Activated CD4-positive, alpha-beta T cell treated with anti-CD3 and anti-CD28 coated beads, Interleukin-10, Interleukin-2, amounts not matched to agents 100 ng/mL and 50 ng/mL, durations not matched to agents 16 hours and 8 hours (primary cell): ENCODE measurements at places on chromosomes 7 and 10.
A peak's percentile ranks its signal among the peaks of the same experiment; 100 is the strongest.

GRCh38 chr7:98213888-98214810, 2.9 kb downstream of the BHLHA15 start:
- DNase-seq, result no peak

DNA sequence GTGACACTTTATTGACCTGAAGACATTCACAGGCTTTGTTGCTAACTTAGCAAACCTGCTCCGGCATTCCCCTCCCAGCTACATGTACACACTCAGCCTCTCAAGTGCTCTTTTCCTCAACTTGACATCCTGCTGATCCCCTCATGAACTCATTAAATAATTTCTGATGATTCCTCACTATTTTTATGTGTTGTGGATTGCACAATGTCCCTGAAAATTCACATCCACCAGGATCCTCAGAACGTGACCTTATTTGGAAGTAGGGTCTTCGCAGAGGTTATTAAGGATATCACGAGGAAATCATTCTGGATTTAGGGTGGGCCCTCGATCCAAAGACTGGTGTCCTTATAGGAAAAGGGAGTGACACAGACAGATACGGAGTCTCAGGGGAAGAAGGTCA, 27.3 kb downstream of the FIGNL1 start:
- no peak for DNase-seq

DNA sequence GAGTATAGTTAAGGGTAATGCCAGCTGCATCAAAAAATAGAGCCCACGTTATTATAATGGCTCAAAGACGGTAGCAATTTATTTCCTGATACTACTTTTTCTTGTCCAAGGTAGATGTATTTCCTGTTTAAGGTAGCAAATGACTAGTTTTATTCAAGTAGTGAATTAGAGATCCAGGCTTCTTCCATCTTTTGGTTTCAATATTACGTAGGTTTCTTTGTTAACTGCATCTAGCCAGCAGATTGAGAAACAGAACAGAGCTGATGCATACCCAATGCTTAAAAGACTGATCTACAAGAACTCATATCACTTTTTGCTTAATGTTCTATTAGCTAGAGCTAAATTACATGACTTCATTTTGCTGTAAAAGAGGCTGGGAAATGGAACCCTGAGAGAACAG, 992.1 kb downstream of the NRG3 start:
- DNase-seq, result no peak

DNA sequence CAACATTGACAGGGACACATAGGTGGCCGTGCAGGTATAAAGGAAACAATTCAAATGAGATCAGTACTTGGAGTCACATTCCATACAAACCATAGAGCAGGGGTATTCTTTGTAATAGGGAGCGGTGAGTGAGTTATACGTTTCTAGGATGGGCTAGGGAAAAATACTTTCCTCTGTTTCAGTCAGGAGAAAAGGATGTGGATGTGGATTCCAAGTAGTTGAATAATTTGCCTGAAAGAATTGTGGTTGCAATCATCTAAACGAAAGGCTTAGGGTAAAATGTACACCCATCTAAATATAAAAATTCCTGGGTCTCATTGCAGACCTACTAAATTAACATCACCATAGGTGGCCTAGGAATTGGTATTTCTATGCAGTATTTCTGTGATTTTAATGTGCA, 270.7 kb upstream of the IGFBP3 start:
- no peak for DNase-seq

DNA sequence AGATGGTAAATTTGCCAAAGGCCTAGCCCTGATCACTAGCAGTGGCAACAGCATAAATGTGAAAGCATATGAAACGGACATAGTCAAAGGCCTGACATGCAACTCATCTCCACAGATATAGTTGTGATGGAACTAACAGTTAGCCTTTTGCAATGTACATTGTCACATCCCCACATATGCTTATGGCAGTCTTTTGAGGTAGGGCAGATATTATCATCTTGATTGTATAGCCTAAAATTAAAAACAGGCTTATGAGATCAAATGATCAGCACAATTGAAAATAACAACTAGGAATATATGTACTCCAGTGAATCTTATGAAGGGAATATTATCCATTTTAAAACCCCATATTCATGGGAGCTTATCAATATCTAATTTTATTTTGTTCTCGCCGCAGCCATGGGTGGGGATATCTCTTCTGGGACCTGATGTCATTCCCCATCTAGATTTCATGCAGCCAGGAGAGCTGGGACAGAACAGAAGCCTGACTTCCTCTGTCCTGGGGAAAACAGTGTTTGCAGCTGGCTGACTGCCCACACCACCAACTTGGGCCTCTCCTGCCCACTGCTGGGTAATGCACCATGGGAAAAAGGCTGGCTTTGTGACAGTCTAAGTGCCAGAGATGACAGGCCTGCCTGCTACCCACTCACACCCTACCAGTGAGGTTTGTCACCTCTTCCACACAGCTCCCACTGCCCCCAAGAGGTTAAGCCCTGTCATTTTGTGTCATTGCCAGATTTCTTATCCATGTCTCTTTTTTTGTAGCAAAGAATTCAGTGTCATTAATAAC, 180.2 kb upstream of the FZD1 start:
- DNase-seq, result no peak

DNA sequence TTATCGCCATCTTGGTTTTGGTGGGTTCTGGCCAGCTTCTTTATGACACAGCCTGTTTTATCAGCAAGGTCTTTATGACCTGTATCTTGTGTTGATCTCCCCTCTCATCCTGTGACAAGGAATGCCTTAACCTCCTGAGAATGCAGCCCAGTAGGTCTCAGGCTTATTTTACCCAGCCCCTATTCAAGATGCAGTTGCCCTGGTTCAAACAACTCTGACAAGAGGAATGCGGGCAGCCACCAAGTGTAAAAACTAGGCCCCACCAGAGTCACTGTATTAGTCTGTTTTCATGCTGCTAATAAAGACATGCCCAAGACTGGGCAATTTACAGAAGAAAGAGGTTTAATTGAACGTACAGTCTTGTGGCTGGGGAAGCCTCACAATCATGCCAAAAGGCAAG, 671.3 kb downstream of the SORCS1 start:
- no peak for DNase-seq

DNA sequence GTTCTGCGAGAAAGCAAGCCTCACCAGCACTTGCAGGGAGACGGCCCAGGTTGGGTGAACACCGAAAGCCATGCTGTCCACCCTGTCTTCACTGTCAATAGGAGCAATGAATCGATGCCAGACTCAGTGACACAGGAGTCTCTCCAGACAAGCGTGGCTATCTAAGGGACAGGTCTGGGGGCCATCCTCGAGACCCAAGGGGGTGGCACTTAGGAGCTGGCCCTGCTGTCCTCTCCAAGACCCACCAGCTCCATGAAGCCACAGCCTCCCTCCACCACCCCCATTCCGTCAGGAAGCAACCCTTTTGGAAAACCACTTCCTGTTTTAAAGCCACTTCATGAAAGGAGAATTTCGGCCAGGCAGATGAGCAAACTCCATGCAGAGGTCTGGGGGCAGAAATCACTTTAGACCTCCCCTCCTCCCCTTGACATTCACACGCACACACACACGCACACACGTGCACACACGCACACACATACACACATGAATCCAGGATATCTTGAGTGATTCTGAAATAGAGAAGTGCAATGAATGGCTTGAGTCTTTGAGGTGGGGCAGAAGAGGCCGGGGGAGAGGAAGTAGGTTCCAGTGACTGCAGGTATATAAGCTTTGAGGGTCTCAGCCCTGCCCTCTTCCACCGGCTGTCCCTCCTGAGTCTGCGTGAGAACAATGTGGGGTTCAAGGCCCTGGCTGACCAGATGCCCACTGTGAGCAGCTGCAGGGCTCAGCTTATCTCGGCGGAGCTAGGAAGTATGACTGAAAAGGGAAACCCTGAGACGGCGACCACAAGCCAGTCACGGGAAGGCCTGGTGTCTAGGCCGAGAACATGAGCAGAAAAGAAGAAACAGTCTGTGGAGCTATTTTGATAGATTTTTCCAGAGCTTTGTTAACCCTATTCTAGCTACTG, 25.0 kb downstream of the RGS10 start:
- peak; percentile 87 for DNase-seq

DNA sequence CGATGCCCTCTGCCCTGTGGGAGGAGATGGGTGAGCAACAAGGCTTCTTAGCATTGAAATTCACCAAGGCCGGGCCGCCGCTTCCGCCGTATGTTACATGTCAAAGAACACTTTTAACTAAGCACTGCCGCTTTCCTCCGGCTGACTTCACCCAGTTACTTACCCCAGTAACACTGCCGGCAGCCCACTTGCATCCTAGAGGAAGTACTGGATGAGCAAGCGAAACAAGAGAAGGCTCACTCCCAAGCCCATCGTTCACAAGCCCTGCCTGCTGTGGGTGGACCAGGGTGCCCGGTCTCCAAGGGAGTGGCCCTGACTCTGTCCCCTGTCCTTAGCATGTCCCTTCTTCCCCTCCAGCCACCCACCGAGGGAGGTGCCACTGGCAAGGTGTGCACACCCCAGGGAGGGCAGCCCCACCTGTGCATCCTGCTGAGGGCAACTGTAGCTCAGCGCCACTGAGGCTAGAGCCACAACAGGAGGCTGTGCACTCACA, 73.1 kb upstream of the EBF3 start:
- no peak for DNase-seq

DNA sequence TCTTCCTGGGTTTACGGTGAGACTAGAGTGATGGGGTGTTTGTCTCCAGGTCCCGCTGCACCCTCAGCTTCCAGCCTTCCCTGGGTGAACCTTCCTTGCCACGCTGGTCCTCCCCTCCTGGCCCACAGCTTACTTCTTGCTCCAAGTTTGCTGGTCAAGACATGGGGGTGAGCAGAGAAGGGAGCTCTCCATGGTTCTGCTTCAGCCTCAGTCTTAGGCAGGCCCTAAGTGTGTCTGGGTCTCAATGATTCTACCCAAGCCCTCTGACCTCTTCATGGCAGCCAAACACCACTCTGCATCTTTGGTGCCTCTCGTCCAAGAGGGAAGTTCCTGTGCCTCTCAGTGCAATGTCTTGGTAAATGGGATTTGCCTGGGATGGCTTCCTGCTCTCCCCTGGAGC, 356.5 kb upstream of the KLF6 start:
- DNase-seq, result no peak

DNA sequence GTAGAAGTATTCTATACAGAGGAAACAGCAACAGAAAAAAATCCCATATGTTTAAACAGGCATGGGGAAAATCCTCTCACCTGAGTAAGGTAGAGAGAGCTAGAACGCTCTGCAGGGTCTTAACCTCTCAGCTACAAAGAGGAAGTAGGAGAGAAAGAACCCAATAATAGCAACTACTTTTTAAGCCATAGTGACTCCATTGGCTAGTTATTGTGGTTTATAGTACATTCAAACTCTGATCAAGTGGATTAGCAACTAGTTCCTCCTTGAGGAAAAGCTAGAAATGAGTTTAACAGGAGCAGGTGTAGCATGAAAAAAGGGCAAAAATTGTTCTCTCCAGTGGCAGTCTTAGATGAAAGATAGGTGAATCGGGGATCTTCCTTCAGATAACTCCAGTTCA, 89.7 kb downstream of the HGF start:
- DNase-seq, result no peak

DNA sequence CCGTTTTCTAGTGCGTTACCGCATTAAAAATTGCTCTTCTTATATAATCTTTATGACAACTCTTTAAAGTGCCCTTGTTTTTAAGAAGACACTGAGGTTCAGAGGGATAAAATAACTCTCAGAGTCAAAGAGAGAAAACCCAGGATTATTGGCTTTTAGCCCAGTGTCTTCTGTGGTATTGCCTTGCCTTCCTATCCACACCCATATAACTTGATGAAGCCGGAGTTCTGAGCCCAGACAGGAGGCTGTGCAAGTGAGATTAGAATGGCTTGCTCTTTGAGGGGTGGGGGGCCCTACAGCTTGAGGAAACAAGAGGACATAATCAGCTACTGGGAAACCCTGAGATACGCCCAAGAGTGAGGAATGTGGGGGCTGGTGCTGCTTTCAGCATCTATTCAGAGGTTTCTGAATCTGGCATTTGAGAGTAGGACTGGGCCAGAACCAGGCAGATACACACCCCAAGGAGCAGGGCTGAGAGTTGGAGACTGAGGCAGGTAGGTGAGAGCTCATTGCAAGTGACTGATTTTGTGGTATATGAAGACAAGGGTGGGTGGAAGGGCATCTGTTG, 2.3 kb downstream of the PRXL2A start:
- DNase-seq, result no peak

GRCh38 chr7:157124690-157125089, 14.0 kb upstream of the UBE3C start:
- DNase-seq, result no peak
